ENCODE measurements at places on chromosomes 7 and 10. TPM values are rescaled to one million over a fixed set of nuclear protein-coding genes. Genes with fewer than 3 reads are reported as not detected.

DNA sequence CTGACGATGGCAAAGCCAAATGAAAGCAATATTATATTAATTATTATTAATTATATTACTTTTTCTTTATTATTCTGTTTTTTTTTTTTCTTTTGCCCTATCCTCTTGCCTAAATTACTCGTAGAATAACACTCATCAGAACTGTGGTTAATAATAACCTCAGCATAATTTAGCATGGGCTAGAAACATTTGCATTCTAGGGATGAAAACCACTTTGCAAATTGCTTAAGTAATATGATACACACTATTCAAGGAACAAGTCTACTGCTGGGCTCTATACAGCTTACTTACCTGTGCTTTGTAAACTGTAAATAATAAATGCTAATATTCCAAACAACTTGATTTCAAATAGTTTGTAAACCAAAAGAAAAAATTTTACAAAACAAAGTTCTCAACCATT is 375.8 kb downstream of the HGF start:
- no peaks in the 10 kb centered on the region for H3K36me3 ChIP-seq
- no peaks in the 10 kb centered on the region for H3K4me1 ChIP-seq
- no peaks in the 10 kb centered on the region for H3K27me3 ChIP-seq
- H3K4me3 ChIP-seq: no peak overlapping the region
- no peak for DNase-seq

GRCh38 chr10:32199714-32200394 is 143.6 kb upstream of the KIF5B start:
- H3K27me3 ChIP-seq: no peaks in the 10 kb centered on the region
- H3K4me1 ChIP-seq: peaks cover 35% of the 10 kb centered on the region
- H3K27ac ChIP-seq: peak overlapping the region; percentile 53

DNA sequence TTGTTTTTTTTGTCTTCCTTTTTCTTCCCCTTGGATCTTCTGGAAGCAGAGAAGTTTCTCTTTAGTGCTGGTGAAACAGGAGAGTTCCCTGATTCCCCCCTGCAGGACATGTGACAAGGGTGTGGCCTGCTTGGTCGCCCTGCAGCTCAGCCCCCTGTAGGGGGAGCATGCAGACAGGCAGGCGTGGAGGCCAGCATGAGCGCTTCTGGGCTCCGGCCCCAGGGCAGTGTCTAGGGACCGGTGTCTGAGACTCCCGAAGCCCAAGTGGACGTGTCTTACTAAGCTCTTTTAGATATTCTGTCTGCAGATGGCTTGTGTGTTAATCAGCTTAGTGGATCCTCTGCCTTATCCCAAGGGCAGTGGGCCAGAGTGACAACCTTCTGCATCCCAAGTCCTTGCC is 26.1 kb downstream of the PRSS58 start:
- H3K36me3 ChIP-seq: peaks cover 21% of the 10 kb centered on the region
- no peaks in the 10 kb centered on the region for H3K4me1 ChIP-seq
- H3K4me3 ChIP-seq: no peak overlapping the region
- no peak overlapping the region for H3K27ac ChIP-seq
- no peaks in the 10 kb centered on the region for H3K27me3 ChIP-seq

The WDR86 gene
- not detected for total RNA-seq
